ENCODE measurements at places on chromosomes 4 and X.
A peak's percentile ranks its signal among the peaks of the same experiment; 100 is the strongest.

- DNase-seq: no peak
Measured at GRCh38 chr4:101037249-101037648, 310.1 kb downstream of the PPP3CA start.

DNA sequence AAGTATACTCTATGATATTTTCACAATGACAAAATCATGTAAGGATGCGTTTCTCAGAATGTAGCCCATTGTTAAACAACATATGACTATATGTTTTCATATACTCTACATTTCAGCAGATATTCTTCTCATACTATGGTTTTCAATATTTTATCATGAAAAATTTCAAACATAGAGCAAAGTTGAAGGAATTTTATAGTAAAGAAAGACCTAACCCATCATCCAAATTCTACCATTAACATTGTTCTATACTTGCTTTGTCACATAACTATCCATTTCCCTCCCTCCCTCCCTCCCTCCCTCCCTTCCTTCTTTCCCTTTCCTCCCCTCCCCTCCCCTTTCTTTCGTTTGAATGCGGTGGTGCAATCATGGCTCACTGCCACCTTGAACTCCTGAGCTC is 109.4 kb downstream of the FHIP1A start:
- DNase-seq: no peak

- no peak for DNase-seq
Measured at GRCh38 chr4:165367040-165367439, 11.8 kb upstream of the CPE start.

- DNase-seq: peak; percentile 70
Measured at GRCh38 chr4:167233685-167234315, 494 bp downstream of the SPOCK3 start.

All from hippocampal formation (tissue), 2 donors.